DMS 273 treated with DMSO at 0.1 percent for 48 hours (cell line): ENCODE measurements at places on chromosomes 4 and X.

GRCh38 chr4:18566970-18567799 is 545.6 kb upstream of the LCORL start:
- no peak for DNase-seq

- no peak for DNase-seq
Observed at GRCh38 chr4:56186808-56187523, 200.3 kb downstream of the AASDH start.

- DNase-seq: no peak
Observed at GRCh38 chrX:119638725-119639471, 32.7 kb upstream of the NKRF start.

DNA sequence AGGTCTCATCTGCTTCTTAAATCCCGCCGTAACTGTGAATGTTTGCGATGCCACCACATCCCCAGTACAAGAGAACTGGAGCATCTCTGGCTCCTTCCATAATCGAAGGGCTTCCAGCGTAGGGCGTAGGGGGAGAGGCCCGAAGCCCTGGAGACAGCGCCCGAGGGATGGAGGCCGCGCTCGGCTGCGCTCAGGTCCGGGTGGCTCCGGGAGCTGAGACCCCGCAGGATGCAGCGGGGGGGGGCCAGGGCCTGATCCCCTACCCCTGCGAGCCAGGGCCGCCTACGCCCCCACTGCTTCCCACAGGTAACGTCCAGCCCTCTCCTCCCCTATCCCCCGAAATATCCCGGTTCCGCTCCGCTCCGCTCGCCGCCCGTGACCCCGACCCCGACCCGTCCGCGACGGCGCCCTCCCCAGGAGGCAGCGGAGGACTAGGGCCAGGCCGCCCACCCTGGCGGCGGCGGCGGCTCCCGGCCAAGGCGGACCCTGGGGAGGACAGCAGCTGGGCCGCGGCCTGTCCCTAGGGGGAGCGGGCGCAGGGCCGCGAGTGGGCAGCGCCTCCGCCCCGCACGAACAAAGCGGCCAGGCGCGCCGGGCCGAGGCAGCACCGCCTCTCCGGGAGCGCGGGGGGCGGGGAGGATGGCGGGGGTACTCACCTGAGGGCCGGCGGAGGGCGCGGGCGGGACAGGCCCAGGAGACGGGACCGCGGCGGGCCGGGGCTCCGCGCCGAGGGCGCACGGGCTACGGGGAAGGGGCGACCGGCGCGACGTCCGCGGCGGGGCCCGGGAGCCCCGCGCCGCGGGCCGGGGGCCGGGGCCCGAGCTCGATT is 723 bp downstream of the WDFY3 start:
- DNase-seq: no peak

DNA sequence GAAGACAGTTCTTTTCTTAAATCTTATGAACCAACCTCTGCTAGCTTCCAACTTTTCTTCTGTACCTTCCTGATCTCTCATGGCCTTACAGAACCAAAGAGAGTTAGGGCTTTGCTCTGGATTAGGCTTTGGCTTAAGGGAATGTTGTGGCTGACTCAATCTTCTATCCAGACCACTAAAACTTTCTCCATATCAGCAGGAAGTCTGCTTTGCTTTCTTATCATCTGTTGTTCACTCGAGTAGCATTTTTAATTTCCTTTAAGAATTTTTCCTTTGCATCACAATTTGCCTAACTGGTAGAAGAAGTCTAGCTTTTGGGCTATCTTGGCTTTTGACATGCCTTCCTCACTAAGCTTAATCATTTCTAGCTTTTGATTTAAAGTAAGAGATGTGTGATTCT is 167.0 kb downstream of the TBCK start:
- no peak for DNase-seq

DNA sequence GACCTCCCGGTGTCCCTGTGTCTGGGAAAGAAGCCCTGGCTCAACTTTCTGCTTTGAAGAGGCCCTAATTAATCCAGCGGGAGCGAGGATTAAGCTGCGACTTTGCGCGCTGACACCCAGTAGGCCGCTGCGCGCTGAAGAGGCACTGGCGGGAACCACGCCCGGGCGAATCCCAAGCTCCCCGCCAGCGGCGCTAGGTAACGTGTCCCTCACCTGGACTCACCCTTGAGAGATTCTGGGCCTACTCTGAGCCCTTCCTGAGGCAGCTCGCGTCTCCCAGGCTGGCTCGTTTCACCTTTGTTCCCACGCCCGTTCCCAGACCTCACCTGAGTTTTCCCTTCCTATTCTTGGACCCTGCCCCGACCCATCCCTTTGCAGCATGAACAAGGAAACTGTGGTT is 616 bp upstream of the KLHL34 start:
- DNase-seq: no peak

- DNase-seq: no peak
Observed at GRCh38 chrX:68868316-68868715, 39.5 kb downstream of the EFNB1 start.

DNA sequence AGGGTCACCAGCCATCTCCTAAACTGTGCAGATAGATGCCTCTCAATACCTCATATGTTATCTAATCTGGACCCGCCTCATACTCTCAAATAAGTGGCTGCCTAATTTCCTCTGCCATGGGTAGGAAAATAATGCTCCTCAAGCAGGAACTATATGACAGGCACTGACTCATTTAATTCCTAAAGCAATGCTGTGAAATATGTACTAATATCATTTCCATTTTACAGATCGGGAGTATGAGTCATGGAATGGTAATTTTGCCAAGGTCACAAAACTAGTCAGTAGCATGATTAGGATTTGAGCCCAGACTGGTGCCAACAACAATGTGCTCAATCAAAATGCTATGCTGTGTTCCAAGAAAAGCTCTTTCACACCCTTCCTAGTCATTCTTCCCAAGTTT is 3.0 kb upstream of the NXT2 start:
- DNase-seq: no peak

DNA sequence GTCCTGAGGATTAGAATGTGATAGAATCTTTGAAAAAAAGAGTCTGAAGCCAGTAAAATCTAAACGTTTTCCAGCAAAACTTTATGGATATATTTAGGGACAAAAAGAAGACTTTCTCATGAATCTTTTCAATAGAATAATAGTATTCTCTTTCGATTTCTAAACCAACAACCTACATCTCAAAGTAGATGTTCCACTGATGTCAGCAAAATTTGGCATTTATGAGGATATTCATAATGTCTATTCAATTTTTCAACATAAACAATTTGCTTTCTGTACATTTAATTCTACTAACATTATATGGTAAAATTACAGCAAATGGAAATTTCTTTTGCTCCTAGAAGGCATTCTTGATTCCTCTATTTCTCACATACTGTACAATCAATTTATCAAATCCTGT is 886.5 kb downstream of the CENPC start:
- DNase-seq: no peak

GRCh38 chrX:153495362-153495751 is 577 bp downstream of the BGN start:
- no peak for DNase-seq

- no peak for DNase-seq
Observed at GRCh38 chr4:107432451-107432850, 287.6 kb downstream of the PAPSS1 start.

GRCh38 chr4:182074810-182075209 is 168.4 kb upstream of the TENM3 start:
- no peak for DNase-seq

- DNase-seq: no peak
Observed at GRCh38 chr4:174946246-174946645, 28.1 kb downstream of the ADAM29 start.

GRCh38 chr4:172147687-172148086 is 334.5 kb downstream of the GALNTL6 start:
- DNase-seq: no peak

- peak; percentile 19 for DNase-seq
Observed at GRCh38 chrX:111168314-111168713, 72.3 kb downstream of the PAK3 start.

DNA sequence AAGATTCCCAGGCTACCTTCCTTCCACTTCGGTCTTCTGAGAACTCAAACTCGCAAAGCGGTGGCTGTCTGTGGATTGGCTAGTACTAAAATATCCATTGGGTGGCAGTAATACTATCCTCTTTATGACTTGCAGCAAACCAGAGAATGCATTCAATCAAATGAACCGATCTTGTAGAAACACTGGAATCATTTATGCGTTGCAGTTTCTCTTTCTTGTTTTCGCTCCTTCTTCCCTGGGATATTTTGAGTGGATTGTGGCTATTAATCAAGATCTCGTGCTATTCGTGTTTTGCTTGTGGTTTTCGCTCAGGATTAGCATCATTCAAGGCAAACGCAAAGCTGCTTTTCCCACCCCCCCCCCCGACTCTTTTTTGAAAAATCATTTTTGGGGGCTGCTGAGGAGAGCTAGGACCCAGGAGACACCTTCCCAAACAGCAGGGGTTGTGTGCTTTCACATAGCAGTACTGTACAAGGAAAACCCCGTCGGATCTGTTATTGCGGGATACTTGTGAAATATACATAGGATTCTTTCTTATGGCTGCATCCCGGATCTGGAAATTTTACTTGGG is at the start of gene IL1RAPL1:
Gene IL1RAPL1 (plus strand): TSS at position 466 of the 571 bp plus-strand sequence.
- no peak for DNase-seq

DNA sequence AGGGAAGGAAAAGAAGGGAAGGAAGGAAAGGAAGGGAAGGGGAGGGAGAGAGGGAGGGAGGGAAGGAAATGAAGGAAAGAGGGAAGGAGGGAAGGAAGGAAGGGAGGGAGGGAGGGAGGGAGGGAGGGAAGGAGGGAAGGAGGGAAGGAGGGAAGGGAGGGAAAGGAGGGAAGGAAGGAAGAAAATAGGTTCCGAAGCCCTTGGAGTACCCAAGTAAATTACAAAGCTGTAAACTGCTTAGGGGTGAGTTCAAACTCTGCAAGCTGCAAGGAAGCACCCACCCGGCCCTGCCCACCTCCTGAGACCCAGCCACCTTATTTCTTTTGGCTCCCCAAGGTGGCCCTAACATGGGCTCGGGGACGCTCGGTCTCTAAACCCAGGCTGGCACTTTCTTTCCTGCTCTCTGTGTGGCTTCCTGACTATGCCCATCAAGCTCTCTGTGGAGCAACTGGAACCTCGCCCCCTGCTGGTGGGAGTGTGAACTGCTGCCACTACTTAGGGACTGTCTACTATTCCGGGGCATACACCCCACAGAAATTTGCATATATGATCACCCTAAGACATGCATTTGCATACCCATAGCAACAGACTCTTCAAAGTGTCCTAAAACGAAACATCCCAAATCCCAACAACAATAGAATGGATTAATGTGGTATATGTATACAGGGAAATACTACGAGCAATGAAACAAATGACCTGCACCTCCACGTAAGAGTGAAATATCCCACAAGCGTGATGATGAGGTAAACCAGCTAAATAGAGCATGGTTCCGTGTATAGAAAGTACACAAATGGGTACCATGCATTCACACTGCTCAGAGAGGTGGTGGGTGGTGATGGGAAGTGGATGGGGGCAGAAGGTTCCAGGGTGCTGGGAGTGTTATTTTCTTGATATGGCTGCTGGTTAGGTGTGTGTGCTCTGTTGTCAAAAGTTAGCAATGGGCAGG is 151.7 kb upstream of the TBL1X start:
- no peak for DNase-seq

- DNase-seq: no peak
Observed at GRCh38 chr4:61933527-61933926, 733.4 kb downstream of the ADGRL3 start.

DNA sequence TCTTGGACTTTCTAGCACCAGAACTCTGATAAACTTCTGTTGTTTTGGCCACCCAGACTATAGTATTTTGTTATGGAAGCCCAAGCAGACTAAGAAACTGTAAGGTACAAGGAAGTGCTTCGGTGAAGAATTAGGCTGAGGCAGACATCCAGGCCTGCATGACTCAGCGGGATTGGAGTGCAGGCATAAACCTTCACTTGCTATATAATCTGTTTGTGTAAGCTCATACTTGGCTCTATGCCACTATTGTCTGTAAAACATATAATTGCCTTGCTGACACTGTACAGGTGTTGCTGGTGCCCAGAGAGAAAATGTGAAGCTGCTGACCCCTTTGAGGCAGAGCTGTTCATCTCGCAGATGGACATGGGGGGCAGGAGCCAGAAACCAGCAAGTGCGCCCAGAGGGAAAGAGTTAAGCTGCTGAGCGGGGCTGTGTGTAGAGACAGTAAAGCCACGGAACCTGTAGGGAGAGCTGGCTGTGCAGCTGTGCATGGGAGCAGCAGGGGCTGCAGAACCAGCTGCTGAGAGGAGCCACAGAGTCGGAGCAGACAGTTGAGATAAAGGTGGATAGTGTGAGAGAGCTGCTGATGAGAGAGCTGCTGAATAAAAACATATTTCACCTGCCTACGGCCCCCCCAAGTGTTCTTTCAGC is 96.2 kb downstream of the RBM46 start:
- no peak for DNase-seq

DNA sequence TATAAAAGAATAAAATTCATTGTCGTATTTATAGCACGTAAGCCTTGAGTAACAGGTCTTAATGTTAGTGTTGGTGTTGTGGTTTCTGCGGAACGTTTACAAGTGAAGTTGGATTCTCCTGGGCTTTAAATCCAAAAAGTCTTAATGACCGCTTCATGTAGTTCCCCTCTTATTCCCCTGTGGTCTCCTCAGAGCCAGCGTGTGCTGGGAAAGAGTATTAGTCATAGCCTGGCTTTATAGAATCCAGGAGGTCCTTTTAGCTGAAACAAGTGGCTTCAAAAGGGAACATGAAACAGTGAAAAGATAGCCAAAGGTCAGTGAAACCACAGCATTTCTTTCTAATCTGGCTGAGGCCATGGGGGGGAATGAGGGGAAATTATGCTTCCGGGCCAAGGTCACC is 79.1 kb downstream of the CLCN4 start:
- no peak for DNase-seq

DNA sequence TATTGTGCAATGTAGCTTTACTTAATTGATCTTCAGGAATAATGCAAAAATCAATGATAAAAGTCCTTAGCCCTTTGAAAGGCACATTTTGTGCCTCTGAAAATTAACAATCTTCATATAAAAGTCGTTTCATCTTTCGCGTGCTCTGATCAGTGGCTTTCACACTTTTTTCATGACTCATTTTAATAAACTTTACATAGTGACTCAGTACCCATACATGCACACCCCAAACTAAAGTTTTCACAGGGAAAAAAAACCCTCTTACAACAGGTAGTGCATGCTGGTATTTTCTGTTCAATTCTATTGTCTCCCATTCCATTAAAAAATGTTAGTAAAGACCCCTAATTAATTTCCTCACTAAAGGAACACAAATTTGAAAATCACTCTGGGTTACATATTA is 21.5 kb downstream of the RWDD4 start:
- DNase-seq: no peak

GRCh38 chrX:105945266-105945665 is 93.3 kb downstream of the SERPINA7 start:
- DNase-seq: no peak

DNA sequence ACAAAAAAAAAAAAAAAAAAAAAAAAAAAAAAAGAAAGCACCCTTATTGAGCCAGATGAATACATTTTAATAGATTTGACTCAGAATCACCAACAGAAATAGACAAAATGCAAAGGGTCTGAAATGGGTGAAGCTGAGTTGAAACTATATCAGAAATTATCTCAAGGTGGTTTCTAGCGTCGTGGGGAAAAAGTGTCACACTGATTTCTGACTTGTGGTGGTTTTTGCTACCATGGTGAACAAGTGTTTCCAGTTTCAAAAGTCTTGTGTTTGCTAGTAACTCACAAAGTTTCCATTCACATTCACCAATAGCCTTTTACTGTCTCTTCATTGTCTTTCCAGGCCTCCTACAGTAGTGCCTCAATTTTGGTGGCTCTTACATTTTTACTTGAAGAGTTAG is 135.5 kb downstream of the ARHGAP24 start:
- no peak for DNase-seq

- no peak for DNase-seq
Observed at GRCh38 chrX:48913605-48914366, 2.3 kb upstream of the SLC35A2 start.
